ENCODE measurements at places on chromosomes 2 and 18. TPM values are rescaled to one million over a fixed set of nuclear protein-coding genes. Genes with fewer than 3 reads are reported as not detected.

DNA sequence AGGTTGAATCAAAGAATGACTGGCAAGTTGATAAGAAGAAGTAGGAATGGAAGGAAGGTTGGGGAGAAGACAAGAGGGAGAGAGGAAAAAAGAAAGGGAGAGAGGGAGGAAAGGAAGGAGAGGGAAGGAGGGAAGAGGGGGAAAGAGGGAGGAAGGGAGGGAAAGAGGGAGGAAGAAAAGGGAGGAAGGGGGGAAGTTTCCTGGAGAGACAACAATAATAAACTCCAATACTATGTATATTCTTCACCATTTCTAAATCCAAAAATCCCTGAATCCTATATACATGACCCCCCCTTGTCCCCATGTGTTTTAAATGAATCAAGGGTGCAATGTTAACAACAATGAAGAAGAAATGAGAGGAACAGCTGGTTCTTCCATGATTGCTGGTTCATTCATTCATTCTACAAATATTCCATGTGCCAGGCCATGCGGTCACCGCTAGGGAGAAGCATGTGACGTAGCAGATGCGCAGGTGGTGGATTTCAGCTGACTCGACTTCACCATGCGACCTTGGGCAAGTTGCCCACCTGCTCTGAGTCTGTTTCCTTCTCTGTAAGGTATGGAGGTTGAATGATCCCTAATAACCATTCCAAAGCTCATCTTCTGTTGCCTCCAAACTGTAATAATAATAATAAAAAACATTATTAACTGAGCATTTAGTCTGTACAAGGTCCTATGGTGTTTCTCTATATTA is 77.6 kb downstream of the EN1 start:
- H3K4me3 ChIP-seq, result no peak overlapping the region
- peaks cover 57% of the 10 kb centered on the region for H3K27me3 ChIP-seq
- no peaks in the 10 kb centered on the region for H3K36me3 ChIP-seq
- no peak overlapping the region for H3K27ac ChIP-seq
- DNase-seq, result no peak
- no peaks in the 10 kb centered on the region for H3K4me1 ChIP-seq

DNA sequence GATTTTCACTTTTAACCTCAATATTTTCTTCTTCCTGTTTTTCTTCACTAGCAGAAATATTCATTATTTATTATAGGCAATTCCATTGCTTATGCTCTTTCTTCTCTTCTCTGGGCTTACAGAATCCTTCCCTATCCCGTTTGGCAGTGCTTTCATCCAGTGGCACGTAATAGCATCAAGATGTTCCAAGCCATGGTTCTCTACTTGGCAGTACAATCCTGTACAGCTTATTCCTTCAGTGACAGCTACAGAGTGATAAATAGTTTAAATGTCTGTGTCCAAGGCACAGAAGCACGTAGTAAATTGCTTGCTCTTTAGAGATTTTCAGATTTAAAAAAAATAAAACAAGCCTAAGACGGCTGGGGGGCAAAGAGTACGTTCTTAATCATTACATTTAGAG is 1964.3 kb downstream of the SUCLG1 start:
- H3K27ac ChIP-seq, result no peak overlapping the region
- H3K36me3 ChIP-seq, result no peaks in the 10 kb centered on the region
- no peaks in the 10 kb centered on the region for H3K4me1 ChIP-seq
- H3K4me3 ChIP-seq, result no peak overlapping the region
- H3K27me3 ChIP-seq, result no peaks in the 10 kb centered on the region

The PSMA8 gene
- 0.81 TPM for total RNA-seq

DNA sequence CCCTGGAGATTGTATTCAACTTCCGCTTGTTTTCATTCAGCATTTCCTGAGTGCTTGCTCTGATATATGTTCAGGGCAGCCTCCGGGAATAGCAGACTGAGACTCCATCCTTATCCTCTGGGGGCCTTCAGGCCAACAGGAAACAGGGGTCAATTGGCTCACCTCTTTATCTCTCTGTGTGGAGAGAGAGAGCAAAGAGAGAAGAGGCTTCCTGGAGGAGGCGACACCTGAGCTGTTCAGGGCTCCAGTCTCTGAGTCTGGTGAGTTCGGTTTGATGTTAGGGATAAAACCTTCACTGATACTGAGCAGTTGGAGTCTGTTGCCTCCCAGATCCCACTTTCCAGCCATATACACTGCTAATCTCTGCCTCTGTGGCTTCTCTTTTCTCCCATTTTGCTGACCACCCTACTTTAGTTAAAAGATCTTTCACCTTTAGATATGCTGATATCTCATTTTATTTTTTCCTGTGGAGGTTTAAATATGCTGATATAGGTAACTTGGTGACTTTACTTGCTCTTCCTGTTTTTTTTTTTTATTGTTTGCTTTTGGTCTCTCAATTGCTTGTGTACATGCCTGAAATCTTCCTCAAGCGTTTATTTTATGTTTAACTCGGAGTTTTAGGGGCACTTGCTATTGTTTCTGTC is 56.9 kb downstream of the KCNS3 start:
- H3K4me1 ChIP-seq, result no peaks in the 10 kb centered on the region
- no peak overlapping the region for H3K4me3 ChIP-seq
- no peak for DNase-seq

The USP40 gene
- 14.7 TPM for total RNA-seq

The C2orf80 gene
- total RNA-seq, result not detected

DNA sequence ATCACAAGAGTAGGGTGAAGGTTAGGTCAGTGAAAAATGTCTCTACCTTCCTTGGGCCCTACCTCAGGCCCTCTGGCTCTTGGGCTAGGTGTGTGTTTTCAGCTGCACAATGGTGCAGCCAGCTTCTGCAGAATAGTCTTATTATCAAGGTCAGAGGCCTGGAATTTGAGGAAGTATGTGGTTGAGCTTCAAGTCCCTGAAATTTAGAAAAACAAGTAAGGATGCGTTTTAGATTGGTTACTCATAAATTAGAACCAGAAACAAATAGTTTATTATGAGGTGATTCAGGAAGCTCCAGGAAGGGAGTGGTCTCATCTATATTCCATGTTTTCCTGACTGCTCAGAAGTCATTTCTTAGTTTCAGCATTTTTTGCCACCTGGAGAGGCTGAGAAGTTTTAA is 204.2 kb upstream of the CELF4 start:
- DNase-seq, result no peak
- H3K4me1 ChIP-seq, result no peaks in the 10 kb centered on the region
- no peaks in the 10 kb centered on the region for H3K27me3 ChIP-seq
- no peaks in the 10 kb centered on the region for H3K36me3 ChIP-seq
- no peak overlapping the region for H3K27ac ChIP-seq
- H3K4me3 ChIP-seq, result no peak overlapping the region

DNA sequence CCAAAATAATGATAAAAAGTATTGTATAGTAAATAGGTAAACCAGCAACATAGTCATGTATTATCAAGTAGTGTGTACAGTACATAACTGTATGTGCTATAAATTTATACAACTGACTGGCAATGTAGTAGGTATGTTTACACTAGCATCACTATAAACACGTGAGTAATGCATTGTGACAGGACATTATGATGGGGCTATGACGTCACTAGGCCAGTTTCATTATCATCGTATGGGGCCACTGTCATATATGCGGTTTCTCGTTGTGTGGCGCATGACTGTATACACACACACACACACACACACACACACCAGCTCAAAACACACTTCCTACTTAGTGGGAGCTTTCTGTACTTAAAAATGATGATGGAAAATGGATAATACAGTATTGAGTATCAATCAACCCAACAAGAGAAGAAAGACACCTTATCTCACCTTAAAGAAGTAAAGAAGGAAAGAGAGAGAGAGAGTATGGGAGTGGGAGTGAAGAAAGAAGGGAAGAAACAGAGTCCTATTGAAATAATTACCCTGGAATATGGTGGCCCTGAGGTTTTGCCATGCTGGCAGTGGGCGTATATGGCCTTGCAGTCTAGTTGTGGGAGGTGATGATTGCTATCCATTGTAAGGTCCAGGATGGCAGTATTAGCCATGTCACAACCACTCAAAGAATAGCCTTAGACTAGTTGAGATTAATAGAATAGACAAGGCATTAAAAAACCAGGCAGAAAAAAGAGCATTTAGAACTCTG is 186.4 kb upstream of the ZNF521 start:
- H3K27me3 ChIP-seq, result no peaks in the 10 kb centered on the region
- H3K27ac ChIP-seq, result no peak overlapping the region
- no peak overlapping the region for H3K4me3 ChIP-seq
- no peak for DNase-seq

DNA sequence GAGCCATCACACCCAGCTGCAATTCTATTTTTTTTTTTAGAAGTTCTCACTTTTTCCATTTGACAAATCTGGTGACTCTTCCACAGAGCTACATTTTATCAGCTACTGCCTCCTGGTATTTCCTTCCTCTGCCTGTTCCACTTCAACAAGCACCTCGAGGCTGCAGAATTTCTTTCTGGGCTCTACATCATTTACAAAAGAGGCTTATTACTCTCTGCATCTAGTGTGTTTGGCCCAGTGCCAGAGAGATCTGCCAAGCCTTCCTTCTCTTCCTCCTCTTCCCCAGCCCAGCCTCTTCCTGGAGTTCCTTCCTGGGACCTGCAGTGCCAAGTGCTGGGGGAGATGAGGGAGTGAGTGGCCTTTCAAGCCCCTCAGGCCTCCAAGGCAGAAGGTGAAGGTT is 119.6 kb upstream of the ITGA6 start:
- H3K27me3 ChIP-seq, result no peaks in the 10 kb centered on the region
- H3K27ac ChIP-seq, result no peak overlapping the region
- H3K36me3 ChIP-seq, result no peaks in the 10 kb centered on the region
- no peak for DNase-seq

The MTA3 gene
- total RNA-seq, result 47.3 TPM

DNA sequence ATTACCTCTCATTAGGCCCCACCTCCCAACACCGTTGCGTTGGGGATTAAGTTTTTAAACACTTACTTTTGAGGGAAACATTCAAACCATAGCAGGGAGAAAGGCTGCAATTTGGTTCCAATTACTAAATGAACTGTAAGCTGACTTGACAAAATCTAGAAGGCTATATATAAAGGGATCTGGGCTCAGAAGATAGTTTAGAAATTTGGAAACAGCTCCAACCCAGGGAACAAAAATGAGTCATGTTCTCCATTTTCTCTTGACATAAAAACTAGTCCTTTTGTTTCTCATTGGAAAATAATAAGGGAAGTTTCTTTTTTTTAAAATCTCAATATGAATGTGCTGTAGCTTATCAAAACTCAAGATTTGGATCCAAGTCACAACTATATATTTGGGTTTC is 17.5 kb downstream of the MOGAT1 start:
- DNase-seq, result no peak
- no peak overlapping the region for H3K4me3 ChIP-seq
- peaks cover 5% of the 10 kb centered on the region for H3K27me3 ChIP-seq
- no peak overlapping the region for H3K27ac ChIP-seq

DNA sequence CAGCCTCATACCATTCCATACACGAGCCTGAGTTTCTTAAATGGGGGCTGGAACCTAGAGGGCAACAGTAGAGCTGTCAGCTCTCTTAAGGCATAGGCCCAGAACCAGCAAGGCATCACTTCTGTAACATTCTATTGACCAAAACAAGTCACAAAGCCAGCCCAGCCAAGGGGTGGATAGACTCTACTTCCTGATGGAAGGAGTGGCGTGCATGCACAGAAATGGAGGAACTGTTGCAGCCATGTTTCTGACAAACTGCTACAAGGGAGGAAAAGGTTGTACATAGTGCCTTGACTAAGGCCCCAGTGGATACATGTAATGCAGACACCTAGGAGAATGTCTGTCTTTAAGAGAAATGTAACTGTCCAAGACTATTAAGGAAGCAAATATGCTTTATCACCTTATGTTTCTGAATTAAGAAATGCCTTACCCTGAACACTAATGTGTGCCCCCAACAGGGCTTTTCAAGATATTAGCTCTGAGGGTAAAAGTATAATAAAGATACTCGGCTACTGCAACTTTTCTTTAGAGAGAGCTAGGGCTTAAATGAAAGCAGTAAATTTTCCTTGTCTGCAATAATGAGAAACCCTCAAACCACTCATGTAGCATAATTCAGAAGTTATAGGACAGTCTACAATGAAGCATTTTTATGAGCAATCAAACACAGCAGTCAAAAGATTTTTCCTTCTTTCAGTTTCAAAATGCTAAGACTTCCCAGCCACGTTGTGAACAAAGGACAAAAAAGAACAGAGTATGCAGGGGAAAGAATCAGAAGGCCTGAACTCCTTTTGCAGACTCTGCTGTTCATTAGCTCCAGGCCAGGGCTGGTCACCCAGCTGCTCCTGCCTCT is 35.1 kb upstream of the CDC42EP3 start:
- DNase-seq, result no peak
- no peaks in the 10 kb centered on the region for H3K27me3 ChIP-seq
- no peak overlapping the region for H3K4me3 ChIP-seq
- no peak overlapping the region for H3K27ac ChIP-seq

The HOXD1 gene
- not detected for total RNA-seq

The CAPG gene
- total RNA-seq, result 83.6 TPM

DNA sequence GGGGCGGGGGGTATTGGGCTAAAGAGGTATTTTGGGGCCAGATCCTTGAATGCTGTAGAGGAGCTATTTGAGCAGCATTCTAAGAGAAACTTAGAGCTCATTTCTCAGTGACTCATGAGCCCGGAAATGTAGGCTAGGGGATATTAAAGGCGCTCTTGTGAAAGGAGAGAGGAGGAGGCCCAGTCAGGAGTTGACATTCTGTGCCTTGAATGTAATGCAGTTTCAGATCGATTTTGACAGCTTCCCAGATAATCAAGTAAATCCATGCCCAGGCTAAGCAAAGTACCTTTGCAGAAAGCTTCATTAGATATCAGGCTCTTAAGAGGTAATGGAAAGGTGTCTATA is 1.5 kb downstream of the CAB39 start:
- peak overlapping the region; percentile 94 for H3K27ac ChIP-seq
- H3K27me3 ChIP-seq, result no peaks in the 10 kb centered on the region
- peak overlapping the region; percentile 94 for H3K4me3 ChIP-seq
- DNase-seq, result peak; percentile 47
- H3K36me3 ChIP-seq, result peaks cover 21% of the 10 kb centered on the region
